Urinary bladder (tissue), 4 donors: ENCODE measurements at places on chromosomes 1 and 21. TPM values are rescaled to one million over a fixed set of nuclear protein-coding genes. Genes with fewer than 3 reads are reported as not detected.

Gene TTC39A
- total RNA-seq: 4.1 TPM

Gene AIDA
- 93.1 TPM for total RNA-seq

Gene ZNF648
- 0.11 TPM for total RNA-seq

Gene ZSCAN20
- total RNA-seq: 11.6 TPM

DNA sequence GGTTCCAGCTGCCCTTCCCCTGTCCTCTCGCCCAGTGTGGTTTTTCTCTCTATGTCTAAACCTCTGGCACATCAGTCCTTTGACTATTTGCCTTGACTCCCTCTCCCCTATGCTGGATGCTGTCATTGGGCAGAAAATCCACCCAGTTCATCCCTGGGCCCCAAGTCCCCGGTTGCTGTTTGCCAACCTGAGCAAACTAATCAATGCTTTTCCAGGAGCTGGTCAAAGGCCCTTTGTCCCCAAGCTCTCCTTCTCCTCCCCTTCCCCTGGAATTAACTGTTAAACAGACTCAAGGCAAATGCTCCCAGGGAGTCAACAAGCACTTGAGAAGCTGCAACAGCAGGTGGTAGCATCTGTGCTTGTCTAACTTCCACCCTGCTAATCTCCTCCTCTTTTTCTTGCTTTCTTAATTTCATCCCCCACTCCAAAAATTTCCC lies 102.7 kb downstream of the LMX1A start:
- no peak for DNase-seq

- no peak for DNase-seq
Observed at GRCh38 chr1:168134642-168135041, 2.1 kb downstream of the GPR161 start.

- DNase-seq: no peak
Observed at GRCh38 chr1:34800214-34800613, 7.4 kb downstream of the GJA4 start.
